ENCODE measurements at places on chromosomes 12 and 14. TPM values are rescaled to one million over a fixed set of nuclear protein-coding genes. Genes with fewer than 3 reads are reported as not detected.

GRCh38 chr14:73459959-73460358, 1.6 kb upstream of the NUMB start:
- DNase-seq = no peak

KRT6C gene
- not detected for polyA plus RNA-seq

DNA sequence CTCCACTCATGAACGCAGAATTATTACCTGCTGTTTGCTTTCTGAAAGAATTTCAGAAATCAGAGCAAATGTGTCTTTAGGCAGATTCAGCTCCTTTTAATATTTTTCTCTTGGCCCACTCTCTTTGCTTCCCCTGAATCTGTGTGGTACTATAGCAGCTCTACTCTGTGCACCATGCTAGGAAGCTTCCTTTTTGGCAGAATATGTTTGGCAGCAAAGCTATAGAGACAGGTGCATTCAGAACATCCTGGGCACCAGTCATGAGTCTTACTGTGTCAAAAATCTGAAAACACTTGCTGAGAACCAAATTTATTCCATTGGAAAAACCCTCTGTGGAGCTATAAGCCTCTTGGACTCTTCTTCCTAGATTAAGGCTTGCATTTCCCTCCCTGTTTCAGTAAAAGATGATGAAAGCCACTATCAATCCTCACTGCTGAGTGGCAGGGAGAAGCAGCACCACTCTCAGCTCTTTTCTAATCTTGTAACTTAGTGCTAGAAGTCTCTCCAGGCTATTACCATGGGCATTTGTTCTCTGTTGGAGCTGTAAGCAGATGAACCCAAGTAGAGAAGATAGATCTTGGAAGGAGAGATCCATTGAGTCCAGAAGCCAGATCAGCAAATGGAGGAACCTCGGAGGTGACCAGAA, 18.2 kb downstream of the CIPC start:
- no peak for DNase-seq

DNA sequence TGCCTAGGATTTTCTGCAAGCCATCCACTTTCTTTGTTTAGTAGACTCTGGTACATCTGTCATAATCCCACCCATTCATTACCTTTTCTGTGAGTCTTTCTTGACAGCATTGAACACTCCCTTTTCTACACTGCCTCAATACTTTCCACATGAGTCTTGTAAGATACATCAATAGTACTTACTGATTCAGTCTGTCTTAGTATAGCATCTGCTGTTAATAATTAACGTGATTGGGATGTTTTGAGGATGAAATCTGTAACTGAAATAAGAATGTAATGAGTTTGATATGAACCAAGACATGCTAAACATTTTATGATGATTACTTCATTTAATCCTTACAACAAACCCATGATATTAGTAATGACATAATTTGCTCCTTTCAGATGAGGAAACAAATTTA, 196.2 kb upstream of the FOXG1 start:
- no peak for DNase-seq

- no peak for DNase-seq
These were observed 79.6 kb upstream of the SLC38A2 start for GRCh38 chr12:46452061-46452615.

GPX2 gene
- polyA plus RNA-seq = 2.2 TPM

TRHDE gene
- 25.8 TPM for polyA plus RNA-seq

RNF34 gene
- 45.0 TPM for polyA plus RNA-seq

DNA sequence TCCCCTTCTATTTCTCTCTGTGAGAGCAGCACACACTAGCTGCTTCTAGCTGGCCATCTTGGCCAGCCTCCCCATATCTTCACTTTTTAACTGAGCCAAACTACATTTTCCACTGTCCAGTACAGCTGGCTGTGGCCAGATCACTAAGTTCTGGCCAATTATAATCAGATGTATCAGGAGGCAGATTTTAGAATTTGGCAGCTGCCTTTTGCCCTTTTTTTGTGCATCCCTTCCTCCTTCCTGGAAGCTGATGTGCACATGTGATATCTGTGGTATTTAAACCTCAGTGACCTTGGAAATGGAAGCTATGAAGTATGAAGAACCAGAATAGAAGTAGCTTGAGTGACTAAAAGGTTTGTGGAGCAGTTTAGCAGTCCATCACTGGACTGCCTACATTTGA, 49.8 kb upstream of the ANO6 start:
- no peak for DNase-seq

GRCh38 chr12:40063414-40063813, 42.5 kb downstream of the SLC2A13 start:
- DNase-seq = no peak

DNA sequence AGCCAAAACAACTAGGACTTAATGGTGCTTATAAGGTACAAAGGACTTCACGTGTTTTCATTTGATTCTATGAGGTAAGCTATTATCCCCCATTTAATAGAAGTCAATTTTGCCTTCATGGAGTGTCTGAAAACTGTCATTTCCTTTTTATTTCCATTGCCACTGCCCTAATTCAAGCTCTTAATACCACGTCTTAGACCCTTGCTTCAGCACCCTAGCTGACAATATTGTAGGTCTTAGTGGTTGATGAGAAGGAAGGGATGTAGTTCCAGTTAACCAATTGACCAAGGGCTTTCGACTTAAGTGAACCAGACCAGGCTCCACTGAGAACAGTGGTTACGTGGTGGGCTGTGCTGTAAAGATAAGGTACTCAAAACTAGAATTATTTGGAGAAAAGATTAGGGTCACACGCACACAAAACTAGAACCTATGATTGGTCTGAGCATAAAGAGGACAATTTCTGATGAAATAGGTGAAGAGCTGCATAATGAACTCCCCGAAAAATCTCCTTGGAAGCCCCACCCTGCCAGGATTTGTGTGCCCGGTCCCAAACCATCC, 9.6 kb upstream of the ASIC1 start:
- no peak for DNase-seq

GRCh38 chr14:101226603-101227425, 323.3 kb upstream of the RTL1 start:
- no peak for DNase-seq

- DNase-seq = no peak
These were observed 76.7 kb downstream of the TTC8 start for GRCh38 chr14:88901189-88901588.

- DNase-seq = no peak
These were observed 67.0 kb upstream of the CCDC198 start for GRCh38 chr14:57560681-57561080.

DNA sequence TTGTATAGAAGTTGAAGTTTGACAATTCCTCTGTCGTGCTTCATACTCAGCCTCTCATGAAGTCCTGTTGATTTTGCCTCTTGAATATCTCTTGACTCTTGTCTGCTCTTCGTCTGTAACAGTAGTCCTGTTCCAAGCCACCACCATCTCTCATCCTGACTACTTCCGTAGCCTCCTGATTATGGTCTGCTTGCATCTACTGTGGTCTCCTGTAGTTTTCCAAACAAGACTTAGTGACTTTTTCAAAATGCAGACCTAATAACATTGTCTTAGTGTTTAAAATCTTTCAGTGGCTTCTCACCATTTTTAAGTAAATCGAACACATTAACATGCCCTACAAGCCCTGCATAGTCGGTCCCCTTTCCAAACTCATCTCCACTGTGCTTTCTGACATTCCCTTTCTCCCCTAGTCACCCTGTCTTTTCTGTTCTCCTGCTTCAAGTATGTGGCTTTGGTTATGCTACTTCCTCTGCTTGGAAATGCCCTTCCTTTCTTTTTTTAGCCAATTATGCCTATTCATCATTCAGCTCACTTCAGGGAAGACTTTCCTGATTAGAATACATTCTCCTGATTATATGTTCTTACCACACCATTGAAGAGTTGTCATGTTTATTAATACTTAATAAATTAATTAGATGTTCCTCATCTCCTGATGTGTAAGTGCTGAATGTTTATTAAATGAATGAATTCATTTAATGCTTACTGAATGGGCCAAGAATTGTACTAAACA, 2.0 kb downstream of the SCYL2 start:
- no peak for DNase-seq
